CD4-positive, alpha-beta T cell treated with Interleukin-4 for 4 hours (primary cell): ENCODE measurements at places on chromosomes 16 and 17.
A peak's percentile ranks its signal among the peaks of the same experiment; 100 is the strongest.

- no peak for DNase-seq
Measured at GRCh38 chr17:21292867-21293830, 8.6 kb downstream of the MAP2K3 start.

DNA sequence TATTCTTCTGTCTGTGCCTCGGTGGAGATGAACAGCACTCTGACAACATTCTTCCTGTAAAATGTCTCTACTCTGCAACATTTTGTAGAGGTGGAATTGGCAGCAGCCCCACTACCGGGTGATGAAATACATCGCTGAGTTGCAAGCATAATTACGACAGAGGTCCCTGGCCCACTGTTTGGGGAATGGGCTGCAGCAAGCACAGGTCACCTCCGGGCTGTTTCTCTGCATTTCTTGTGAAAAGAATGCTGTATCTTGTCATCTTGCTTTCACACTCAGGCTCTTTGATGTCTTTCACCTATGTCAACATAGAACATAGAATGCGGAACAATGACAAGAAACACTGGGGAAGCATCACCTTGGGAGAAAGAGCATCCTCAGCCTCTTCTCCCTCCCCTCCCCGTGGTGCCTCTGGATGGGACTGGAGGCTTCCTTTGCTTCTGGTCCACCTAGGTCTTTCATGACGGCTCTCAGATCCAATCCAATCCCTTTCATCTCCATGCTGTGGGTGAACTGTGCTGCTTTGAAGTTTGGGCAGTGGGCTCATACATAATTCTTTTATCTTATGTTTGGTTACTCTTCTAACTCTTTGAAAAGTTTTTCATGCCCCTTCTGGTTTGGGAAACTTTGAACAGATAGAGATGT, 265.0 kb downstream of the PHKB start:
- DNase-seq: no peak

DNA sequence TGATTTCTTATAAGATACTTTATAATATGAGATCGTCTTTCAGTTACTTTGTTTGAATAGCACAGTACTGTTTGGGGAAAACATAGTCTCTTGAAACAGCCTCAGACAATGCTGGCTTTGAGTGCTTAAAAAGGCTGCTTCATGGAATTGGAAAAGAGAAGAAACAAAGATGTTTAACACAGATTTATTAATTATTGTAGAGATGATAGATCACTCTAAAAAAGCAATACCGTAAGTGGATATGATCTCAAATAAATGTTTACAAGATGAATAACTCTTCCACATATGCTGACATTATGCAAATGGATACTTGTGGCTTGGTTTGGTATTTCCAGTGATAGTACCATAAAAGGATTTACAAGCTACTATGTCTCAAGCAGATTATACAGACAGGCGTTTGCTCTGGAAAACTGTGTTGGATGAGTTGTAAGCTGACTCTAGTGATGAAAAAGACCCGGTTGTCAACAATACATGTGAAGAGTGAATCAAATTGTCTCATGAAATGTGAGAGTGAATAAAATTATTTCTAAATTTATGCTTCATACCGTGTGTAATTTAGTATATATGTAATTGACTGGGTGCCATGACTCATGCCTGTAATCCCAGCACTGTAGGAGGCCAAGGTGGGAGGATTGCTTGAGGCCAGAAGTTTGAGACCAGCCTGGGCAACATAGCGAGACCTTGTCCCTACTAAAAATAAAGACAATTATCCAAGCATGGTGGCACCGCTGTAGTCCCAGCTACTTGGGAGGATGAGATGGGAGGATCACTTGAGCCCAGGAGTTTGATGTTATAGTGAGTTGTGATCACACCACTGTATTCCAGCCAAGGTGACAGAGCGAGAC, 105.4 kb downstream of the FTO start:
- no peak for DNase-seq

- peak; percentile 55 for DNase-seq
Measured at GRCh38 chr17:386141-386876, 33.7 kb upstream of the RPH3AL start.

GRCh38 chr17:45224671-45225050, 3.0 kb downstream of the FMNL1 start:
- DNase-seq: no peak

DNA sequence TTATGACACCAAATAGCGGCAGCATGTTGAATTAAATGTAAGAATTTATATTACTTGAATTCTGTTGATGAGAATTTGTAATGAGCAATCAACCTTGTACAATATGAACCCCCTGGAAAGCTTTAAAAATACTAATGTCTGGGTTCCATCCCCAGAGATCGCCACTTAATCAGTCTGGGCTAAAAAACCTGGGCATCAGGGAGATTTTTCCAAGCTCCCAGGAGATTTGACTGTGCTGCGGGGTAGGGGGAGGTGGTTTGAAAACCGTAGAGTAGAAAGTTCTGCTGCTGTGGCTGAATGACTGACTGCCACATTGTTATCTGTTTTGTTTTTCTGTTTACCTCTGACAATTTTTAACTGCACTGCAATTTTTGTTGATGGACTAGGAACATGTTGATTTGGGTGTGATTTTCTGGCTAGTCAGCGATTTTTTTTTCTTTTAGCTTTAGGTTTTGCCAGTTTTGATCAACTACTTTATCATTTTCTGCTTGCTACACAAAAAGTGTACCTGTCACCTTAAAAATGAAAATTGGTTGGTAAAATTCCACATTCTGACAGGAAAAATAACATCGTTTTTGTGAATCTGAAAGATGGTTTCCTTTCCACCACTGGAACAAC, 79.3 kb downstream of the PCTP start:
- no peak for DNase-seq

DNA sequence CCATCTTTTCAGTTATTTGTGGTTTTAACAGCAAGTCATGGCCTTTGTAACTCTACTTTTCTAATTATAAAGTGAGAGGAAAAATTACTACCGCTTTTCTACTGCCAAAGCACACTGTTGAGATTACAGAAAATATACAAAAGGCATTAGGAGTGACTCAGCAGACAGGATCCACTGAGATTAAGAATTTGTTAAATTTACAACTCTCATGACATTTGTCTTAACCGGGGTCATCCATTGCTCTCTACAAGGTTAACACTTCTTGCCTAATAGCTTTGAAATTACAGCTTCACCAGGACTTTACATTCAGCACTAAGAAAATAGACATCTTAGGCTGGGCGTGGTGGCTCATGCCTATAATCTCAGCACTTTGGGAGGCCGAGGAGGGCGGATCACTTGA, 93.4 kb downstream of the SSH2 start:
- DNase-seq: no peak

- no peak for DNase-seq
Measured at GRCh38 chr16:50580180-50580798, 32.1 kb downstream of the NKD1 start.

DNA sequence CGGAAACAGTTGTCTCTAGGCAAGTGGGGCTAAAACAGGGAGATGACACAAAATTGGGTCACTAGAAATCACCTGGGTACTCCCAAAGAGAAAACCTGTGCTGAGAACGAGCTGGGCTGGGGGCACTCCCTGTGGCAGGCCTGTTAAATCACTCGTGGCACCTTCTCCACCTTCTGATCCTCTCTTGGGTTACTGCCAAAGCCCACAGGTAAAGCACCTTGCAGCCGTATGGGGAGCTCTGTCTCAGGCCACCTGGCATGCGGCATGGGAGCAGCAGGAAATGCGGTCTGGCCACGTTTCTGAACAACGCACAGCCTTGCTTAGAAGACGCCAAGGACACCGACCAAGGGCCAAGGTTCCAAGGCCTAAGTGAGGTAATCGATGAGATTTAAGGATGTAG, 21.5 kb upstream of the ICAM2 start:
- DNase-seq: no peak

DNA sequence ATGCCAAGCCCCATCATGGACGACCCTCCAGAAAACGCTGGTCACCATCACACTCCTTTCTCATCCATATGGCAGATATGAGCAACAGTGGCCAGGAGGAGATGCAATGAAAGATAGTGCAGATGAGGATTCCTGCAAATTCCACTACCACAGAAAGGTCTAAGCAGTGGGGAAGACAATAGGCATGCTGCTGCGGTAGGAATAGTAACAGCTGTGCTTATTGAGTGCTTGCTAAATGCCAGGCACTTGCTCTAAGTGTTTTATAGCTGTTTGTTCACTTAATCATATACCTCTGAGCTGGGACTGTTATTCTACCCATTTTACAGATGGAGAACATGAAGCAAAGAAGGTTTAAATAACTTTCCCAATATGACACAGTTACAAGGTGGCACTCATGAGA, 46.6 kb upstream of the AKAP1 start:
- DNase-seq: no peak
